Neural crest cell (in vitro differentiated cells): ENCODE measurements at places on chromosomes 4 and X. TPM values are rescaled to one million over a fixed set of nuclear protein-coding genes. Genes with fewer than 3 reads are reported as not detected.

DNA sequence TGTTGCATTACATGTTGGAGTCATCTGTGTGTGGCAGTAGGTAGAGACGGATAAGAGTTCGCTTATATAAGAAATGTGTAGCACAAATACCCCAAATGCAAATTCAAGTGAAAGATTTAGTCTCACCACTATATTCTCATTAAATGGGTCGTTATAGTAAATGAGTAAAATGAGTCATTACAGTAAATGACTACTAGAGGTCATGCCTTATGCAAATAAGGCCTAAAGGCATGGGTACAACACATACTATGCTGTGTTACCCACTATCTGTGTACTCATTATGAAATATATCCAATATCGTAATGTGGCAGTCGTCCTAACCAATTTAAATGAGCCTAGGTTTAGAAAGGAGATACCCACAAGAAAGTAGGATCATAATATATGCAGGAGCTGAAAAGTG, 1603.1 kb downstream of the C4orf33 start:
- DNase-seq, result no peak

- no peak for DNase-seq
These were observed 164.3 kb downstream of the PDHA2 start for GRCh38 chr4:96003951-96004740.

DNA sequence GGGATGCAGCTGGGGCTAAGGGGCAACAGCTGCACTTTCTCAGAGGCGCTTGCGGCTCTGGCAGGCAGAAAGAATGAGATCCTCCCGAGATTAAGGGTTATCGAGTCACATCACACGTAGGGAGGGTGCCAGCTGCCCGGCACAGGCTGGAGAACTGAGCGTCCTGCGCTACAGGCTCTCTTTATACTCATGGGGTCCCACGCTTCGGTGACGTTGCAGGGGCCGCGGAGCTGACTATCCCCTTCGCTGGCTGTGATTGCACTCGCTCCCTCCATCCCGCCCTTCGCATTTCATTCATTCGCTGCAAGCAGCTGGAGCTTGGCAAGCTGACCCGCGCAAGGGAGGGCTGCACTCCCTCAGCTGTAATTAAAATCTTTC, at the start of gene TACR3:
TSS of gene TACR3 (minus strand) at position 156 of the 378 bp plus-strand sequence. CDS start 310 bp downstream, outside the sequence.
- peak; percentile 23 for DNase-seq

DNA sequence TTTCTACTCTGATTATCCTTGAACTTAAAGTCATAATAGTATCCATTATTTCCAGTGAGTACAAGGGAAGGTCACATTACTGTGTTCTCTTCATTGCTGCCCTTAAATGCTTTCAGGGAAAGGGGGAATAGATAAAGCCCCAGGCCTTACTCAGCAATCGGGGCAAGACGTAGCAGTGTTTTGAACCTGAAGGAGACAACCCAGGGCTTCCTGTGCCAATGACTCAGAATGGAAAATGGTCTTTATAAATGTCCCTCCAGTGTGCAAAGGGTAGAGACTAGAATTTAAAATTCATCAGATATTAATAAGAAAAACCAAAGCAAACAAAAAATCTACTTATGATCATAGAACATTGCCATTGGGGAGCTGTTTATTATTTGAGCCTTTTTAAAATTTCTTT, 23.7 kb downstream of the TLR8 start:
- no peak for DNase-seq

DNA sequence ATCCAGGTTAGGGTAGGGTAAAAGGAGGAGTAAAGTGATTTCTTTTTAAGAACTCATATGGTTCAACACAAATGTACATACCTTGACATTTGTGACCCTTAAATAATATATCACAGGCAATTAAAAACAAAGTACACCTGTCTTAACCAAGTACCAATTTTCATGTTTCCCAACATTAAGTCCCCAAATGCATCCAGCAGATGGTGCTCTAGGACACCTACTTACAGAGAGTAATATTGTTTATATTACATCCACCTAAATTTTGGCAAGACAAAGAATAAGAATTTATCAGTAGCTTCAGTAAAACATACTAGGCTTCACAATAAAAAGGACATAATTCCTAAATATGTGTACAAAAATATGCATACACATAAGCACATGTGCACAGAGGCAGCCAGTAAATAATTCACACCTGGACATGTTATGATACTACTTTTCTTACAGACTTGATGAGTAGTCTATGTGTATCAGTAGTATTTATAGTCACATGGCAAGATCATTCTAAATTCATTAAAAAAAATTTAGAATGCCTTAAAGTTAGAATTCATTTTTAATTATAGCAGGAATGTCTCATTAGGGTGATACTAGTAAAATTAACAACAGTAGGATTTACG, 219.7 kb downstream of the DCLK2 start:
- peak; percentile 31 for DNase-seq

GRCh38 chrX:69024161-69024736, 141.0 kb downstream of the PJA1 start:
- no peak for DNase-seq

The FAT1 gene
- 127 and 130 TPM in 2 replicates for total RNA-seq
